ENCODE measurements at places on chromosomes 12 and 14.

- DNase-seq = no peak
Observed at GRCh38 chr12:131142891-131143657, 189.4 kb downstream of the ADGRD1 start.

DNA sequence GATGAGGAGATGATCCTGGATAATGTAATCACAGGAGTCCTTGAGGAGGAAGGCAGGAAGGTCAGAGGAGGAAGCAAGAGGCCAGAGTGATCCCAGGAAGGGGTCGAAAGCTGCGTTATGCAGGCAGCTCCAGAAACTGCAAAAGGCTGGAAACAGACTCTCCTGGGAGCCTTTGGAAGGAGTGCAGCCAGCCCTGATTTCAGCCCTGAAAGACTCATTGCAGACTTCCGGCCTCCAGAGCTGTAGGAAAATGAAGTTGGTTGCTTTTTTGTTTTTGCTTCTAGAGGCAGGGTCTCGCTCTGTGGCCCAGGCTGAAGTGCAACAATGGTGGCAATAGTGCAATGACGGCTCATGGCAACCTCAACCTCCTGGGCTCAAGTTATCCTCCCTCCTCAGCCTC is 44.6 kb upstream of the FZD10 start:
- DNase-seq = no peak

GRCh38 chr12:81758421-81759189 is 545 bp downstream of the PPFIA2 start:
- DNase-seq = no peak

GRCh38 chr14:43896044-43896443 is 611.0 kb downstream of the FSCB start:
- no peak for DNase-seq

DNA sequence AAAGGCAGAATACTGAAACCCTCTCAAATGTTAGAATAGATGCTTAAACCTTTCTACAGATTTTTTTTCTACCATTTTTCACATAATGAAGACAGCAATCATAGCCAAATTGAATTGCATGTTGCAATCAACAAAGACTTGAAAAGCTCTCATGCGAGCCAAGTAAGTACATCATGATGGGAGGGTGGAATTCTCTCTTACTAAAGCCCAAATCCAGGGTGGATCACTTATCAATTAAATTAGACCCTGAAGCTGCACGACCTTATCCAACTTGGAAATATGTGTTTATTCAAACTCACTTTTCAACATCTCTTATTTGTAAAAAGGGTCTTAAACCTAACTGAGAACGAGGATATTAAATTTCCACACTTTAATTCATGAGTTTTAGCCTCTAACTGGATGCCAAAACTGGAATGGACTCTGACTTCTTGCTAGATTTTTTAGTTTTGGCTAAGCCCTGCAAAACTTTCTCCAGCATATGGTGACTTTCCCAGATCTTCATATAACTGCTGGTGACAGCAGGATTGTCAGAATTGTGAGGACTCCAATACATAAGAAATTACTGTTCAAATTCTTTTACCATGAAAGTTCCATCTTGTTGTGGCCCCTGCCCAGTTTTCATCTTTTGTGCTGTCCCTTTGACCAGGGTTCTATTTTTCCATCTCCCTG is 53.6 kb downstream of the HECTD4 start:
- DNase-seq = no peak

- DNase-seq = no peak
Observed at GRCh38 chr12:108649669-108650068, 16.0 kb upstream of the SELPLG start.

GRCh38 chr12:90216815-90217214 is 508.2 kb upstream of the ATP2B1 start:
- DNase-seq = no peak

DNA sequence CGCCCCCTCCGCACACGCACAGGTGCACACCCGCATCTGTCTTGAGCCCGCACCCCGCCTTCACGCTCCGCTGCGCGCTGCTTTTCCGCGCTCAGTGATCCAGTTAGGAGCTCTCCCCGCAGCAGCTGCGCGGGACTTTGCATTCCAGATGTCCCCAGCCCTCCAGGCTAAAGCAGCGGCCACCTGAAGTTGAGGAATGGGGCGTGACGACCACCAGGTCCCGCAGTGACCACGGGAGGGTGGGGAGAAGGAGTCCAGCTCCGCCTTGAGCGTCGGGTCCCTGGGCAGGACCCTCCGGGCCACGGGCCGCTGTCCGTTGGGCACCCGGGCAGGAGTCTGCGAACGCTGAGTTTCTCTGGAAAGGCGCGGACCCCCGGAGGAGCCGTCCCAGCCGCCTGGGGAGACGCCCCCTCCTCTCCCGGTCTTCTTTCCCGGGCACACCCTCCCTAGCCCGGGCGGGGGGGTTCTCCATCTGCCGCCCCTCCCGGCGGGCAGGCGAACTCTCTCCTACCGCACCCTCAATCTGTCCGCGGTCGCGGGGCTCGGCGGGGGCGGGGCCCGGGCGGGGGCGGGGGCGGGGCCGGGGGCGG is 334 bp upstream of the TMEM132C start:
- DNase-seq = no peak

DNA sequence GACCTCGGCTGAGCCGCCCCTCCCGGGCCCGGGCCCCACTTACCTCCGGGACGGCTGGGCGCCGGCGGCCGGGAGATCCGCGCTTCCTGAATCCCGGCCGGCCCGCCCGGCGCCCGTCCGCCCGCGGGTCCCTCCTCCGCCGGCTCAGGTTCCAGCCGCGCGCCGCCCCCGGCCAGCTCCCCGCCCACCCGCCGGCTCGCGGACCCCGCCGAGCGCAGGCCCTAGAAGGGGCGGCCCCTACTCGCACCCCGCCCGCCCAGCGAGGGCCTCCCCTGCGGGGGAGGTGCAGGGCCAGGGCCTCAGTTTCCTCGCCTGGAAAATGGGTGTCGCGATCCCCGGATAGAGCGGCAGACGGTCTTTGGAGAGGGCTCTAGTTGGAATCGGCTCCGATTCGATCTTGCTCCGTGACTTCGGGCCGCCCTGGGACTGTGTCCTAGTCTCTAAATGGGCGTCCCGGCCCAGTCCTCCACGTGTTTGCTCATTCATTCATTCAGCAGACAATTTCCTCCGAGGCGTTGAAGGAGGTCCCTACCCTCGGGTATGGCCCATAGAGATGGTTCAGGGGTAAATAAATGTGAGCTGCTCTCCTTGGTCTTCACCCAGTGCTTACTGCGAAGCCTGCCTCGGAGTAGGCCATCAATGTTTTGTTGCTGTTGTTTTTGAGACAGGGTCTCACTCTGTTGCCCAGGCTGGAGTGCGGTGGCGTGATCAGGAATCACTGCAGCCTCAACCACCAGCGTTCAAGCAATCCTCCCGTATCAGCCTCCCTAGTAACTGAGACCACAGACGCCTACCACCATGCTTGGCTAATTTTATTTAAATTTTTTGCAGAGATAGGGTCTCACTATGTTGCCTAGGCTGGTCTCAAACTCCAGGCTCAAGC is at the start of gene TRPV4:
TSS of gene TRPV4 (minus strand) at position 92 of the 883 bp plus-strand sequence. CDS start 18,602 bp downstream, outside the sequence.
- DNase-seq = no peak

DNA sequence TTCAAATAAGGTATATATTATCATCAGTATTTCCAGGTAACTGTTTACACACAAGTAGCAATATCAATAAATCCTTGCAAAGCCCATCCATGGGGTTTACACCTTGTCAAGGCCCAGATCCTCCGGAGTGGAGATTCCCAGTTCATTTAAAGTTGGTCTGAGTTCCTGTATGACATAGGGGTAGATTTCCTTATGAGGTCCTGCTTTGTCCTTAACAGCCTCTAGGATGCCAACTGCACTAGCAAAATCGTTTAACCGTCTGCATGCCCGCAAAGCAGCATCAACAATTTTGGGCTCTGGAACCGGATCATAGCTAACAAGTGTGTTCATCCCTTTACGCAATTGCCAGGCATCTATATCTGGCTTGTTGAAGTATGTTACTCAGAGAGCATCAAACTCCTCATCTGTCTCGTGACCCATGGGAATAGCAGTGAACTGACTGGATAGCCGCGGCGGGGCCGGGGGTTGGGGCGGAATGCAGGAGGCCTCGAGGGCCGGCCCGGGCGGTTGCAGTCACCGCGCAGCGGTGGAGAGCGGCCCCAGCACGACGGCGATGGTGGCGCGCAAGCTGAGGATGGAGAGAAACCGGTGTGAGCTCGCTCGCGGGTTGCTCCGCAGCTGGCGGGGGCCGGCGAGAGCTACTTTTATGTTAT is 30.6 kb upstream of the FBXO34 start:
- no peak for DNase-seq

DNA sequence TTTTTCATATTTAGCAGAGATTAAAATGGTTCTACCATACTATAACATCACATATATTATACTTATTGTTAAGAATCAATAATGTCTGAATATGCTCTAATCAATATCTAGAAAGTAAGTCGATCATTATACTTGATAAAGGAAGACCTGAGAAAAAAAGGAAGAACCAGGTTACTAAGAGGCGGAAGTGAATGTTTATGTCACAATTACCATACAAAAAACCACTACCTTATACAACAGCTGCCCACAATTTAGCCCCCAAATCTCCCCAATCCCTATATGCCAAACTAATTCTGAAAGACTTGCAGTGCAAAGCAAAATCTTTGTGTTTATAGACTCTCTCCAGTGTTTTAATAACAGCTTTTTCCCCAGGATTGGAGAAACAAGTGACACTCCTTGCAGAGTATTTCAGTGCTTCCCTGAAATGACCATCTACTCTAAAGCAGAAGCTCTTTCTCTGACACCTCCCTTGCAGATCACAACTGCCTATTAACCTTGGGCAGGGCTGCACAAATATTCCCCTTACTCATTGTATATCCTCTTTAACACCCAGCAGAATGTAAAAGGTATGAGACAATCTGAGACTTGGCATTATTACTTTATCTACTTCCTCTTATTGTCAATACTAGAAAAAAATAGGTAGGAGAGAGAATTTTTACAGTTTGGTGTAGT is 12.7 kb upstream of the SLC2A3 start:
- DNase-seq = no peak

DNA sequence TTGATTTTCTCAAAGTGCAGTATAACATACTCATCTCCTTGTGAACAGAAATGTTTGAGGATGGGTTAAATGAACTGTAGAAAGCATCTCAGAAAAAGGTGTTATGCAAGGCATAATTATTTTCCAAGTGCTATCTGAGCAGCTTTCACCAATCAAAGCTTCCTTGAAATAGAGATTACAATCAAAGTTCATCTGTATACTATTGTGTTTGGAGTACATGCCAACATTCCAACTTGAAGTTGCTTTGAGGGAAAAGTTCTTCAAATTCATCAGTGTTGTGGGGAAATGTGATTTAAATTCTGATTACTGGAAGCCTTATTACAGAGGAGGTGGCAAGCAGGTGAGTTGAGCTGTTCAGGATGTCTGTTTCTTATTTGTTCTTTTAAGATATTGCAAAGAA is 68.2 kb downstream of the TMTC2 start:
- no peak for DNase-seq

GRCh38 chr12:93536111-93536765 is 36.2 kb upstream of the SOCS2 start:
- no peak for DNase-seq

DNA sequence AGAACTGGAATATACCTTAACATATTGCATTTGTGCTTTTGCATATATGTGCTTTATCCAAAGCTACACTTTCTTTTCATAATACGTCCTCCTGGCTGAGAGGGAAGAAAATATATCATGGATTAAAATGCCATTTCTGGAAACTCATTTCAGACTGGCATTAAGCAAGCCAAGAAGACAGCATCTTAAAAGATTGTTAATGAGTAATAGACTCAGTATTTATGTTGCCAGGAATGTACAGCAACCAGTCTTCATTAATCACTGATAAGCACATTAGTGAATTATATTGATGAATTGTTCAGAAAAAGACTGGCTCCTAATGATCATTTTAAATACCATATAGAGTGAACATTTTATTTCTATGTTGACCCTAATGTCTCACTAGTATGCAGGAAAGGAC is 134.9 kb upstream of the IFNG-AS1 start:
- no peak for DNase-seq

DNA sequence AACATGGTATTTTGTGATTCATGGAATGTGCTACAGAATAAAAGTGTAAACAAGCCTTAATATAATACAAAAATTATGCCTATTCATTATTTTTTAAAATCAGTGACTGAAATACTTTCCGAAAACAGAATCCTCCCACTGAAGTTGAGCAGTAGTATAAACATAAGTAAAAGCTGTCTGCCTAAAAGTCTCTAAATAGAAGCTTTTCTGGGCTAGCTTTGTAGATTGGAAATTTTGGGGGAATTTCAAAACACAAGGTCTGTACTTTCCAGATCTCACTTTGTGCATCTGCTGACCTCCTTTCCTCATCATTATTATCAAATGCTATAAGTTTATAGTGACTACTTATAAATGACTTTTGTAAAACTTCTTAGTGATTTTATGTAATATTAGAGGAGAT is 80.4 kb upstream of the TRHDE start:
- DNase-seq = no peak

DNA sequence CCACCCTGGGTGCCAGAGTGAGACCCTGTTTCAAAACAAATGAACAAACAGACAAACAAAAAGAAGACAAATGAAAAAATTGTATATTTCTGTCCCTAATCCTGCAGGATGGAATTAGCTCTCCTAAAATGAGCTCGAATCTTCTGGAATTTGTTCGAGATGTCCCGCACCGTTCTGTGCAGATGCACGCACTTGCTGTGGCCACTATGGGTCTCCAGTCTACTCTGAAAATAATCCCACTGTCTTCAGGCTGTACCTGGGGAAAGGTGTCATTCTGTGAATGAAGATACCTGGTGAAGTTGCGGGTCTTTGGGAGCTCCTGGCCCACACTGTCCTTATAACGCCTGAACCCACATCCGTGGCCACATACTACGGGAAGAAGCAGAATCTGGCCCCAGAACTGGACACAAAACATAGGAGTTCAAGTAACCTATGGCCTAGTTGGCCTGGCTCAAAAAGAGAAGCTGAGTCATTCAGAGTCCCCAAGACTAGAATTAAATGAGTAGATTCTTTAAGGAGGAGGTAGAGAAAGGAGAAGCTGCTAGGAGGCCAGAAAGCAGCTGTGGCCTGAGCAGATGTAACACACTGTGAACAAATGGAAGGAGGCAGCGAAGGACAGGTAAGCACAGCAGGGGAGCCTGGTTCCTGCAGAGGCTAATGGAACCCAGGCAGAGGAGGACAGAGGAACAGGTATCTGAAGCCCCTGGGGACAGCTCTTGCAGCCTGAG is 108.6 kb downstream of the FOXN3 start:
- no peak for DNase-seq

- no peak for DNase-seq
Observed at GRCh38 chr12:48388938-48389337, 38.2 kb upstream of the ZNF641 start.

GRCh38 chr12:43992856-43993255 is 157.0 kb downstream of the TMEM117 start:
- no peak for DNase-seq

- no peak for DNase-seq
Observed at GRCh38 chr14:100865682-100866591, 37.6 kb downstream of the RTL1 start.
